Fibroblast of skin of right biceps (primary cell): ENCODE measurements at places on chromosomes 1 and 21.
A peak's percentile ranks its signal among the peaks of the same experiment; 100 is the strongest.

DNA sequence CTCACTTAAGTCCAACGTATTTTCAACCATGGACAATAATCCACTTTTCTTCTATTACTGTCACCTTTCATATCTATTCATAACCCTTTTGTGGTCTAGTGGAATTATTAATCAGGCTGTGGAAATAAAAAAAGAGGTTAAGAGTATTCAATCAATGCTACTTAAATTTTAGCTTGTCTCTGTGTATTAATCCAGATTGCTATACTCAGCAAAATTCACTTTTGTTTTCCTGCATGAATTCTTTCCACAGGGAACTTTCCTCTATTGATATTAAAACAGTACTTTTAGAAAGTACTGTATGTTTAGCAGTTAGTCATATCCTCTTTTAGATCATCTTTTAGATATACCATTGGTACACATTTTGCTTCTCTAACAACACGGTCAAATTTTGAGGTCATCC is 1033.0 kb upstream of the ADGRL2 start:
- no peak for DNase-seq

DNA sequence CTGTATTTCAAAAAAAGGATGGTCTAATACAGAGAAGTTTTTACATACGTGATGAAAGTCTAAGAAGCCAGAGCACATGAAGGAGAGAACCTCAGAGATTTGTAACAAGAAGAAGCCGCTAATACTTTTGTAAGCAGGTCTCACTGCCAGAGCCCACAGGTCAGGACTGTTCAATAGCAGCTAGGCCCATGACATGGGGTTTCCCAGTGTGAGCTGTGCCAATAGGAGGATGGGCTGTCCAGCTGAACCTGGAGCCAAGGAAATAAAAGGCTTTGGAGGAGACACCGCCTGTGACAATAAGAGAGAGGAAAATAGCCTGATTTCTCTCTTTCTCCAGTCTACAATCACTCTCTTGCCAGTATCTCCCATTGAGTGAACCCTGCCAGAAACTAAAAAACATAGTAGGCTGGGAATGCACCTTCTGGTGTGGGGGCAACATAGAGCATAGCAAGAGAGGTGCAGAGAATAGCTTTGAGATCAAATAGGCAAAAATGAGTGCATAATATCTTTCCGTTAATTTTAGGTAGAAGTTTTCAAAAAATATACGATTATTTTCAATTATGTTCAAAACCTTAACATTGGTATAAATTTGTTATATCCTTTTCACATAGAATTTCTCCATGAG is 360.3 kb downstream of the NEGR1 start:
- no peak for DNase-seq

DNA sequence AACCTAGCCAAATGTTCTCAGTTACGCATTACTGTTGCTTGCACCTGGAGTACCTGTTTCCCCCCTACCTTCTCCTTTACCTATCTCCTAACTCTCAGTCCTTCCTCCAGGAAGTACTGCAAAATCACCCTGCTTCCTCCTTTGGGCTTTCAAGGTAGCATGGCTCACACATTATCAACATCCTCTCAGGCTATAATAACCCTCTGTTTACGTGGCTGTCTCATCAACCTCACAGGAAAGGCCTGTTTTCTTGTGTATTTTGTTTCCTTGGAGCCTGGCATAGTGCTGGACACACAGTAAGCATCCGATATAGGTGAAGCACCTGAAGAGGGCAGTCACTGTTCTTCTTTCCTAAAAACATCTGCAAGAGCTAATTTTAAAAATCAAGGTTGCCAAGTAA is 32.7 kb upstream of the ANGPTL7 start:
- no peak for DNase-seq

DNA sequence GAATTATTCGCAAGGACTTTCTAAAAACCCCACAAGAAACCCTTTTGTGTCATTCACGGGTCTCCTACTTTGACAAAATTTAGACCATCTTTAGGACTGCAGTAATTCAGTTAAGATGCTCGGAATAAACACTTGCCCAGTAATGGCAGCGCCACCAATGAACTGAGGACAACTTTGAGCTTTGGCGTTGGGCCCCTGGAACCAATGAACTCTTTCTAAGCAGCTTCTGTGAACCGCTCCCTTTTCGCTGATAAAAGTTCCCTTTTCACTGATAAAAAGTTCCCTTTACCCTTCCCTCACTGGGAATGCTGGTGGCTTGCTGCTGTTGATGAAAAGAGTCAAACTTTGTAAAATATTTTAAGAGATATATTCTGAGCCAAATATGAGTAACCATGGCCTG is 1.5 kb upstream of the MRPL55 start:
- DNase-seq = no peak

GRCh38 chr1:17632541-17633184 is 93.2 kb downstream of the ARHGEF10L start:
- DNase-seq = peak; percentile 25
